CD4-positive, alpha-beta T cell treated with Interleukin-17A for 1 hour (primary cell): ENCODE measurements at places on chromosomes 16 and 17.

DNA sequence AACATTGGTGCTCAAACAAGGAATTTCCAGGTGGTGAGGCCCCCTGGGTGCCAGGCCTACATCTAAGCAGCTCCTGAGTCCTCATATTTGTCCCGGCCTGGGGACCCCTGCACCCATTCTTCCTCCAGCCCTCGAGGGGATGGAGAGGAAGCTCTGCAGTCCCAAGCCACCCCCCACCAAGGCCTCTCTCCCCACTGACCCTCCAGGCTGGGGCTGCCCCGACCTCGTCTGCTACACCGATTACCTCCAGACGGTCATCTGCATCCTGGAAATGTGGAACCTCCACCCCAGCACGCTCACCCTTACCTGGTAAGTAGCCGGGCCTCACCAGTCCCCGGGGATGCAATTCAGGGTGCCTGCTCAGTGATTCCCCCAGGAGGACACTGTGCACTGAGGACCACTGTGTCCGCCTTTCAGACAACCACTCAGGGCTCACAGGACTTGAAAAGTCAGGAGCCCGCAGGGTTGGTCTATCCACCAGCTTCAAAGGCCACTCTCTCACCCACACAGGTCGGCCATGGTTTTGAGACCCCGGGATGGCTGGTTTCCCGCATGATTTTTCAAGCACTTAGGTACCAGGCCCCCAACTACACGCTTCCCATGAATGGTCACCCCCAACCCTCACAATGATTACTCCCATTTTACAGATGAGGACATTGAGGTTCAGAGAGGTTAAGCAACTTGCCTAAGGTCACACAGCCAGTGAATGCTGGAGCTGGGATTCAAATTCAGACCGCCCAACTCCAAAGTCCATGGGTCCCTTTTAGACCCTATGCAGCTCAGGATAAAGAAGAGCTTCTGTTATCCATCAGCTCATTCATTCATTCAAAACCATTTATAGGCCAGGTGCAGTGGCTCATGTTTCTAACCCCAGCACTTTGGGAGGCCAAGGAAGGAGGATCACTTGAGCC is 32.4 kb downstream of the IL21R start:
- no peak for DNase-seq

GRCh38 chr17:41547921-41548843 is 20.1 kb upstream of the KRT19 start:
- DNase-seq: no peak

- DNase-seq: peak; percentile 34
Measured at GRCh38 chr17:38898291-38898679, 27.1 kb upstream of the LASP1NB start.

GRCh38 chr17:17151962-17152361 is 54.2 kb downstream of the PLD6 start:
- DNase-seq: no peak

DNA sequence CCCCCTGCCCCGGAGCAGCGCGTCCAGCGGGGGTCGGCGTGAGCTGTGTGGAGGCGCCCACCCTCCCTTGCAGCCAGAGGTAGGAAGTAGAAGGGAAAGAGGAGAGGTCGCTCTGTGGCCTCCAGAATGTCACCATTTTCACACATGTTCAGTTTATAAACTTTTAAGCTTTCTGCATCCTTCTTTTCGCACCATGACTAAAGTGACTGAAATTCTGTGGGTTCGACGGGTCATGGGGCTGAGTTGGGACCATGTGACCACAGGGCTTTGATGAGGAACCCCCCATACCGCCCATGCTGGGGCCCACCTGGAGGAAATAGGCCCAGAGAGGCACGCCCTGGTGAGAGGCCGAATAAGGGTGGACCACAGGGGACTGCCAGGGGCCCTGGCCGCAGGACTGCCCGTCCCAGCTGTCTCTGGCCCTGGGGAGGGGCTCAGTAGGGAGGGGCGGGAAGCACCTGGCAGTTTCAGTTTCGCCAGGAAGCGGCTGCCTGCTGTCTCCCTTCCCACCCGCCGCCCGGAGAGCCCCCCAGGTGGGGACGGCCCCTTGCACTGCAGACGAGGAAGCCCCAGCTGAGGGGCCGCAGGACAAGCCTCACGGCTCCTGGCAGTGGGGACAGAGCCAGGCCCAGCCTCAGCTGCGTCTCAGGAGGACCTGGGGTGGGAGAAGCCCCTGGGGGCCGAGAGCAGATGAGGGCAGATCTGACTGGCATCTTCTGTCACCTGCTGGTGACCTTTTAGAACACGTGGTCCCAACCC is 9.0 kb downstream of the CBFA2T3 start:
- DNase-seq: no peak

GRCh38 chr16:4316864-4317531 is 1.1 kb downstream of the GLIS2 start:
- DNase-seq: no peak

GRCh38 chr16:85307552-85308364 is 195.5 kb upstream of the CIBAR2 start:
- no peak for DNase-seq

DNA sequence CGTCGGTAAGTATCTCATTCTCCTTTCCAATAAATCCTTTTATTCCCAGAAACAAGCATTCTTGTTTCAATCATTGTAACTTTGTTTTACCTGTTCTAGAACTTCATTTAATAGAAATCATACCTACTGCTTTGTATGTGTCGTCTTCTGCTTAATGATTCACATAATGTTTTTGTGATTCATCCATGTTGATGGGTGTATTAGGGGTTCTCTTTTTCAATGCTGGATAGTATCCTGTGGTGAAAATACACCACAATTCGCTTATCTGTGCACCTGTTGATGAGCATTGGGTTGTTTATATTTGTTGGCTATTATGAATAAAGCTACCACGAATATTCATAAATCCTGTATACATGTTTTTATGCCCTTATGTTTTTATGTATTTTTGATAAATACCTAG is 703.2 kb downstream of the MAF start:
- DNase-seq: peak; percentile 19

- DNase-seq: no peak
Measured at GRCh38 chr16:89920723-89921122, 2.1 kb downstream of the MC1R start.

- no peak for DNase-seq
Measured at GRCh38 chr17:39243155-39243554, 17.4 kb upstream of the STAC2 start.

DNA sequence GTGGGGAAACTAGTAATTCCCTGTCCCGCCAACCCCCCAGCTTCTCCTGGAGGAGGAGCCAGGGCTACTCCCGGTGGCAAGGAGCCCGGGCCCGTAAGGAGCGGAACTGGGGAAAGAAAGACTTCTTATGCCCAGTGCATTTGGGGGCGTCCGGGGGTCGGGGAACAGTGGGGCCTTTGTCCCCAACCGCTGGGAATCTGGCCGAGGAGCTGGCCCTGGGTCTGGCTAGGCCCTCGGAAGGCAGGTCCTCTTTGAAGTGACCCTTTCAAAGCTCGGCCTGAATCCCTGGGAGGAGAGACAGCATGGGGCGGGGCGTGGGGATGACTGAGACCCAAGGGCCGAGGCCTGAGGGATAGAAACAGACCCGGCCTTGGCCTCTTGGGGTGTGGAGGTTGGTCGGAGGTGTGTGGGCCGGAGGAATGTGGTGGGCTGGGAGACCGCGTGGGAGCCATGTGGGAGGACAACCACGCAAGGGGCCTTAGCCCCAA is 6.0 kb downstream of the ARHGAP23 start:
- no peak for DNase-seq

GRCh38 chr17:77085926-77086432 is 54.8 kb upstream of the SEC14L1 start:
- DNase-seq: no peak

DNA sequence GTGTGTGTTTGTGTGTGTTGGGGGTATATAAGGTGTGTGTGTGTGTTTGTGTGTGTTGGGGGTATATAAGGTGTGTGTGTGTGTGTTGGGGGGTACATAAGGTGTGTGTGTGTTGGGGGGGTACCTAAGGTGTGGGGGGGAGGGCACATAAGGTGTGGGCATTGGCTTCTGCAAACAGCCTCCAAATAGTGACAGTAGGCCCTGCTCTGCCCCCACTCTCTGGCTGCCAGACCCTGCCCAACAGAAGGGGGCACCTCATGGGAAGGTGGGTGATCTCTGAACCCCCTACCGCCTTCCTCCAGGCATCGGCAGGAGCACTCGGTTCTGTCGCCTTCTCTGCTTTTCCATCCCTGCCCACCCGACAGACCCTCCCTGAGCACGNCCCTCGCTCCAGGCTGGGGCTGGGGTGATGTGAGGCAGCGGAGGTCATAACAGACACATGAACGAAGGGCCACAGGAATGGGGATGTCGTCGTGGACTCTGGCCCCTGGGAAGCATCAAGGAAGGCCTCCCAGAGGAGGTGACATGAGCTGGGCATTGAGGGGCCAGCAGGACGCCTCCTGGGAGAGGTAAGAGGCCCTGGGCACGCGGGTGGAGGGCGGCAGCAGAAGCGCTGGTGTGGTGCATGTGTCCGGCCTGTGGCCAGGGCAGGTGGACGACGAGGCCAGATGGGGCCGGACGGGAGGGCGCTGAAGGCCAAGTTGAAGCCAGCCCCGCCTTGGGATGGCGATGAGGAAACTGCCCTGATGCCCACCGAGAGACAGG is 136.6 kb upstream of the RPH3AL start:
- peak; percentile 55 for DNase-seq

DNA sequence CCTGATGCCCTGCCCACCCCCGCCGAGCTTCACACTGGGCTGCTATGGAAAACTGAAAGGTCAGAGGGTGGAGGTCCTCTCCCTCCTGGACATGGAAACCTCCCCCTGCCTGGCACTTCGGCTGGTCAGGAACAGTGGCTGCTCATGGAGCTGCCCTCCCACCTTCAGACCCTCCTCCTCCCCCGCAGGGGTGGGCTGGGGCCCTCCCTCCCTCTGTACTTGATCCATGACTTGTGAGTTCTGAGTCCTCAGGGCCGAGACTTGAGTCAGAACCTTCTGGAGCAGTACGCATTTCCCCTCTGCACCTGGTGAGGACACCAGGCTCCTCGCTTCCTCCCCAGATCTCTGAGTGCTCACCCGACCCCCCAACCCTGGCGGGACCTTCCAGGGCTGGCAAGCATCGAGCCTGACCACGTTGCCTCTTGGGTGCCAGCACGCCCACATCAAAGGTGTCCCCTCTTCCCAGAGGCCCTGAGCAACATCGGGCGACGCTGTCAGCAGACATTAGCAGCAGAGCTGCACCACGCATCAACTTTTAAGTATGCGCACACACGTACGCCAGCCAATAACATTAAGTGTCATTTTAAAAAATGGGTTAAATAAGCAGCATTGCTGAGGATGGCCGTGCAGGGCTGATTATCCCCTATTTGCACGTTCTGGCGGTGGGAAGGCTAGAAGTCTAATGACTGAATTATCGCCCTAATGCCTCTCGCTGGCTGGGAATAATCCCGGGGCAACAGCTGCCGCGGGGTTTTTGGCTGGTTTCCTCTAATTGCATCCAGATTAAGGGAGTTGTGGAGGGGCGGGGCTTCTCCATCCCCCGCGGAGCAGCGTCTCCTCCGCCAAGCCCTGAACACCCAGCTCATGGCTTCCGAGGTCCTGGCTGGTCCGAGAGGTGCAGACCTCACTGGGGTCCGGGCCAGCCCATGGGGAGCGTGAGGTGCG is 98.0 kb downstream of the TBC1D16 start:
- no peak for DNase-seq

GRCh38 chr17:79406316-79406715 is 204.5 kb downstream of the RBFOX3 start:
- DNase-seq: no peak

DNA sequence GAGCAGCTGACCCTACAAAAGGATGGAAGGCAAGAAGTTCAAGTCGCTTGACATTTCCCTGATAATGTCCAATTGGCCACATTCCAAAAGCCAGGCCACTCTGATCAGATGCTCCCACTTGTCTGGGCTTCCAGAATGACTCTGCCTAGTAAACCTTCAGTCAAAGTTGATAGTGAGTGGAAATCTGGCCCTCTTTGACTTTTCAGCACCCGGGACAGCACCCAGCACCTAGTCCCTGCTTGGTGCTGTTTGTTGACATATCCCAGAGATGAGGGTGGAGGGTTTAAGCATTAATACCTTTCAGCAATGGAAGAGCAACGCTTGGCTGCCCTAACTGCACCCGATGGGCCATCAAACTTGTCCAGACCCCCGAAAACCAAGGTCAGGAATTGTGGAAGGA is 131.3 kb downstream of the AIPL1 start:
- DNase-seq: no peak

- DNase-seq: no peak
Measured at GRCh38 chr17:65103896-65104295, 33.3 kb upstream of the RGS9 start.

DNA sequence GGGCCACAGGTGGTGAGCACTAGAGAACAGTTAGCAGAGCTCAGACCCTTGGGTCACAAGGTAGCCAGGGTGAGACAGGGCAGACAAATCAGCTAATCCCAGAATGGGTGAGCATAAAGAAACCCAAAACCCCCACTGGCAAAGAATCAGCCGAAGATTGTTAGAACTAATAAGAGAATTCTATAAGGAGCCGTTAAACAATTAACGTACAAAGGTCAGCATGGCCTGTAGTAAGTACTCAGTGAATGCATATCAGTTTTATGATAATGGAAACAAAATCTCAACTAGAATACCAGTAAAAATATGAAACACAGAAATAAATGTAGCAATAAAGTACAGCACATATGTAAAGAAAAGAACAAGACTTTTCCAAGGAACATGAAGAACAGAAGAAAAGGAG is 168.6 kb downstream of the NTN1 start:
- no peak for DNase-seq

DNA sequence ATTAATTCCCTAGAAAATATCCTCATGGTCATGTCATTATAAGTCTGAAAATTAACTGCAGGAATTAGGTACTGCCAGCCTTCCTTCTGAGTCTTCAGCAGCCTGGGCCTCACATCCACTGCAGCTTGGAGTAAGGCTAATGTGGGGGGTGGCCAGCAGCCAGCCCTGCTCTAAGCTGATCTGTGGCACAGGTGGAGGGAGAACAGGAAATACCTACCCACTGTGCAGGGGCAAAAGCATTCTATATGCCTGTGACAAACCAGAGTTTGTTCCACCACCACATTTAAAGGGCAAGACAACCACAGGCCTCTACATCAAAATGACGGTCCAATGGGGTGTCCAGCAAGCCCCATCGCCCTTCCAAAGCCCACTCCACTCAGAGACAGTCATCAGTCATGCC is 9.4 kb downstream of the NPRL3 start:
- no peak for DNase-seq

- peak; percentile 19 for DNase-seq
Measured at GRCh38 chr16:397736-398332, 835 bp downstream of the NME4 start.

GRCh38 chr16:946048-946395 is 24.8 kb downstream of the LMF1 start:
- DNase-seq: no peak

DNA sequence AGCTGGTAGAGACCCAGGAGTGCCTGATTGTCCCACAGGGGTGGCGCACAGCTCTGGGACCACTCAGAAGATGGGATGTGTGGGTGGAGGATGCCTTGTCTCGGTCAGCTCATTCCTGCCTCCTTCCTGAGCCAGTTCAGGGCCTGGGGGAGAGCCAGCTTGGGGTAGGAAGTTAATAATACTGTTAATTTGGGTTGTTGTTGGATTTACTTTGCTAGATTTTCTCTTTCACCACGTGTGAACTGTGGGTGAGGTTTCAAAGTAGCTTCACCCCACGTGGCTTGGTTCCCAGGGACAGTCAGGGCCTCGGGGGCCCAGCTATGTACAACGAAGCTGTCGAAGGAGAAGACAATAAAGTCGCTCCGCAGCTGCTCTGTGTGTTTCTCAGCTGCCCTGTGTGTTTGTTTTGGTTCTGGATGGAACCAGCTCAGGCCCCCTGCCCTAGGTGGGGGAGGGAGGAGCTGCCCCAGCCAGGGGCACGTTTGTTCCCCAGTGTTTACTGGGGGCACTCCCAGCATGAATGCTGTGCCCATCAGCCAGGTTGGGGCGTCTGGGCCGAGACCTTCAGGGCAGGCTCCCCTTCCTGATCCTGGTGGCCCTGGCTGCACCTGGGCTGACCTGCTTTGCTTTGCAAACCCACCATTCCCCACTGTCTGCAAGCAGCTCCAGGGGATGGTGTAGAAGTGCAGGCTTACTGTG is 2.3 kb downstream of the NUDT16L1 start:
- DNase-seq: no peak
